Activated CD4-positive, alpha-beta memory T cell treated with anti-CD3 and anti-CD28 coated beads, Interleukin-2, amount 10 ng/mL, durations not matched to agents 7 days and 5 days (primary cell): ENCODE measurements at places on chromosomes 16 and 17.

GRCh38 chr17:42678951-42679491 is 2.2 kb upstream of the PLEKHH3 start:
- H3K27me3 ChIP-seq, result peaks cover 54% of the 10 kb centered on the region
- peak overlapping the region; percentile 77 for H3K4me3 ChIP-seq
- peak overlapping the region; percentile 78 for H3K27ac ChIP-seq
- peaks cover 60% of the 10 kb centered on the region for H3K4me1 ChIP-seq

DNA sequence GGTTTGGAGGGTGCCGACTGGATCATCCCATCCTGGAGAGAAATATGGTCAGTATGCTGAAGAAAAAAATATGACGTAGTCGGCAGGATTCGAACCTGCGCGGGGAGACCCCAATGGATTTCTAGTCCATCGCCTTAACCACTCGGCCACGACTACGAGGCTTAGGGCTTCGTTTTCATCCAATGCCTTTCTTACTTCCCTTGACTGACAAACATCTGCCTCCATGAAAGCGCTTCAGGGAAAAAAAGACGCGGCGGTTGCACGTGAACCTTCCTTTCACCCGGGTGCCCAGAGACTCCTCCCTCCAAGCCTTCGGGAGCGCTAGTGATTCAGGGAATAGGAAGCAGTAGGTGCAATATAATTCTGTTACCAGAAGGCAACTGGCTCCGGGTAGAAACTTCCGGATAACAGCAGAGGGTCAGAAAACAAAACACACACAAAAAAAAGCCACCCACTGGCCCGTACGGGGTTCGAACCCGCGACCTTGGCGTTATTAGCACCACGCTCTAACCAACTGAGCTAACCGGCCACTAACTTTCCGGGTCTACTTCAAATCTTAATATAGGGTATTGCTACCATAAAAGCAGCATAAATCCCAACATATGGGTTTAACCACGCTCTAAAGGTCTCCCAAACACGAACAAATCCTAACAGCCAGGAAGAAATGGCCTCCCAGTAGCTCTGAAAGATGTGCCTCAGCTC is 16.3 kb upstream of the AURKB start:
- peak overlapping the region; percentile 25 for H3K4me3 ChIP-seq
- peak overlapping the region; percentile 80 for H3K27ac ChIP-seq
- peak; percentile 26 for DNase-seq

- no peaks in the 10 kb centered on the region for H3K27me3 ChIP-seq
- no peak overlapping the region for H3K4me3 ChIP-seq
- peak; percentile 42 for DNase-seq
- peaks cover 18% of the 10 kb centered on the region for H3K4me1 ChIP-seq
- peaks cover 56% of the 10 kb centered on the region for H3K36me3 ChIP-seq
- H3K27ac ChIP-seq, result peak overlapping the region; percentile 26
These were observed 1.8 kb upstream of the EXOSC6 start for GRCh38 chr16:70253291-70254106.

DNA sequence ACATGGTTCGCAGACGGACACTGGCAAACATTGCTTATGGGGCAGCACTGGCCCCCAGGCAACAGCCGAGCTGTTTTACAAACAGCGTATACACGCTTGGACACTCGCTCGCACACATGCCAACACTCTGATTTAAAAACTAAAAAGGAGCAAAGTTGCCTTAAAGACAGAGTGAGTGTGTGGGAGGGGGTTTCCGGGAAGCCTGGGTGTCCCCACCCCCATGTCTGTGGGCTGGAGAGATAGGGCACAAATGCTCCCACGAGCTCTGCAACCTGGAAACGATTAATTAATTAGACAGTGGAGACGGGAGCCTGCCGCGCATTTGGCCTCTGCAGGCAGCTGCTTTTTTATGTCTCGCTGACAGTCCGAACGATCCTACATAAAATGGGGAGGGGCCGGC is 107.9 kb upstream of the ZNF469 start:
- H3K27me3 ChIP-seq, result no peaks in the 10 kb centered on the region
- H3K4me3 ChIP-seq, result no peak overlapping the region
- H3K4me1 ChIP-seq, result no peaks in the 10 kb centered on the region
- no peaks in the 10 kb centered on the region for H3K36me3 ChIP-seq

- peak; percentile 19 for DNase-seq
- H3K27me3 ChIP-seq, result peaks cover 67% of the 10 kb centered on the region
- H3K36me3 ChIP-seq, result peaks cover 10% of the 10 kb centered on the region
- peaks cover 22% of the 10 kb centered on the region for H3K4me1 ChIP-seq
These were observed at the start of gene FOXF1 for GRCh38 chr16:86510465-86511261. TSS of gene FOXF1 (plus strand) at chr16:86510527. CDS start at chr16:86510570, 43 bp downstream.

- H3K4me3 ChIP-seq, result peak overlapping the region; percentile 98
- peaks cover 65% of the 10 kb centered on the region for H3K36me3 ChIP-seq
- H3K27ac ChIP-seq, result peak overlapping the region; percentile 100
- H3K4me1 ChIP-seq, result peaks cover 70% of the 10 kb centered on the region
These were observed 11.3 kb upstream of the TSPOAP1 start for GRCh38 chr17:58339755-58340404.

GRCh38 chr17:67528751-67529436 is 151.8 kb downstream of the PITPNC1 start:
- H3K27ac ChIP-seq, result no peak overlapping the region
- H3K4me3 ChIP-seq, result no peak overlapping the region
- H3K36me3 ChIP-seq, result no peaks in the 10 kb centered on the region
- no peaks in the 10 kb centered on the region for H3K4me1 ChIP-seq
- H3K27me3 ChIP-seq, result no peaks in the 10 kb centered on the region
